ENCODE measurements at places on chromosomes 6 and 20.
A peak's percentile ranks its signal among the peaks of the same experiment; 100 is the strongest.

- H3K27ac ChIP-seq, result no peak overlapping the region
- H3K4me3 ChIP-seq, result no peak overlapping the region
- DNase-seq, result no peak
- H3K27me3 ChIP-seq, result peaks cover 6% of the 10 kb centered on the region
- no peaks in the 10 kb centered on the region for H3K4me1 ChIP-seq
Observed at GRCh38 chr6:148915810-148916209, 169.0 kb downstream of the UST start.

GRCh38 chr6:21079468-21080048, 514.0 kb upstream of the SOX4 start:
- peaks cover 5% of the 10 kb centered on the region for H3K36me3 ChIP-seq
- H3K27ac ChIP-seq, result peak overlapping the region; percentile 6
- no peaks in the 10 kb centered on the region for H3K27me3 ChIP-seq
- H3K4me3 ChIP-seq, result no peak overlapping the region
- peaks cover 5% of the 10 kb centered on the region for H3K4me1 ChIP-seq

- no peaks in the 10 kb centered on the region for H3K27me3 ChIP-seq
- no peaks in the 10 kb centered on the region for H3K4me1 ChIP-seq
- H3K36me3 ChIP-seq, result peaks cover 7% of the 10 kb centered on the region
- H3K27ac ChIP-seq, result no peak overlapping the region
Observed at GRCh38 chr6:52475307-52475706, 55.2 kb downstream of the EFHC1 start.

GRCh38 chr20:62277253-62277652, 25.5 kb upstream of the ADRM1 start:
- H3K4me1 ChIP-seq, result no peaks in the 10 kb centered on the region
- DNase-seq, result no peak
- H3K4me3 ChIP-seq, result no peak overlapping the region

- H3K27ac ChIP-seq, result no peak overlapping the region
- no peaks in the 10 kb centered on the region for H3K36me3 ChIP-seq
- DNase-seq, result no peak
- H3K27me3 ChIP-seq, result no peaks in the 10 kb centered on the region
Observed at GRCh38 chr20:55394592-55394991, 610.7 kb downstream of the CBLN4 start.

GRCh38 chr6:100846276-100846675, 34.9 kb downstream of the ASCC3 start:
- no peak overlapping the region for H3K4me3 ChIP-seq
- no peak overlapping the region for H3K27ac ChIP-seq
- peaks cover 10% of the 10 kb centered on the region for H3K4me1 ChIP-seq
- no peaks in the 10 kb centered on the region for H3K27me3 ChIP-seq
- DNase-seq, result no peak

- H3K27ac ChIP-seq, result no peak overlapping the region
- peaks cover 16% of the 10 kb centered on the region for H3K36me3 ChIP-seq
- H3K27me3 ChIP-seq, result no peaks in the 10 kb centered on the region
- no peak overlapping the region for H3K4me3 ChIP-seq
- DNase-seq, result no peak
Observed at GRCh38 chr6:69696273-69696672, 100.5 kb downstream of the LMBRD1 start.

DNA sequence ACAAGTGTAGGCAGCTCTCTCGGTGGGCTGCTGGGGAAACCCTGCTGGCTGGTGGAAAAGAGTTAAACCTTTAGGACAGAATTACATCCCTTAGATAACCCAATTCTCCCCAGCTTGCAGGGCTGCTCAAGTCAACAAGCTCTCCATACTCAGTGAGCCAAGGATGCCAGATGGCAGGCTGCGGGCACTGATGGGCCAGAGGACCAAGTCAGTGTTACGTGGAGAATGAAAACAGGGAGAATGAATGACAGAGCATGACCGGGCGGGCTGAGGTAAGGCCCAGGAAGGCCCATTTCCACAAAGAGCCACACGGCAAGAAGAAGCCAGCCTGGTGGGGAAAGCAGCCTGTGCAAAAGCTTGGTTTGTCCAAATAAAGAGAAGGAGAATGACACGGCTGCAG, 58.7 kb upstream of the CD93 start:
- H3K4me3 ChIP-seq, result no peak overlapping the region
- H3K27ac ChIP-seq, result peak overlapping the region; percentile 38
- H3K36me3 ChIP-seq, result no peaks in the 10 kb centered on the region
- no peak for DNase-seq

- H3K36me3 ChIP-seq, result no peaks in the 10 kb centered on the region
- H3K4me3 ChIP-seq, result peak overlapping the region; percentile 48
- peak; percentile 48 for DNase-seq
- peaks cover 15% of the 10 kb centered on the region for H3K4me1 ChIP-seq
- no peak overlapping the region for H3K27ac ChIP-seq
Observed at GRCh38 chr6:39792540-39793450, 619 bp downstream of the DAAM2 start.

- H3K4me3 ChIP-seq, result no peak overlapping the region
- H3K27me3 ChIP-seq, result no peaks in the 10 kb centered on the region
- no peak for DNase-seq
Observed at GRCh38 chr6:2141644-2142290, 103.6 kb downstream of the GMDS start.

DNA sequence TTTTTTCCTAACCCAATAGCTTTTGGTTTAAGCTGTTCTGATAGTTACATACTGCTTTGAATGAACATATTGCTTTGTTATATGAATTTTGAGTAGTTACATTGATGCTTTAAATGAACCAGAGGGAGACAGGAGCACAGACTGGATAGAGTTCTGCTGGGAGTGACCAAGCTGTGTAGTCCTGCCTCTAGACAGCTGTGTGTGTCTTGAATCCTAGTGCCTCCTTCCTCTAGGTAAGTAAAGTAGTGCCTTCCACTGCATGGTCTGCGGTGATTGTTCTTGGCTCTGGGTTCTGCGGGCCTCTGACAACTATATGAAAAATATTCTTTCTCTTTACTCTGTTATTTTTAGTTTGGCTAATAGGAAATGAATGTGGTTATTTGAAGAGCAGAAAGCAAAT, 46.0 kb upstream of the ADGRG6 start:
- H3K27me3 ChIP-seq, result no peaks in the 10 kb centered on the region
- no peak overlapping the region for H3K27ac ChIP-seq
- H3K4me1 ChIP-seq, result no peaks in the 10 kb centered on the region
- no peaks in the 10 kb centered on the region for H3K36me3 ChIP-seq

- no peaks in the 10 kb centered on the region for H3K27me3 ChIP-seq
- no peaks in the 10 kb centered on the region for H3K4me1 ChIP-seq
- H3K4me3 ChIP-seq, result no peak overlapping the region
- no peak for DNase-seq
- H3K36me3 ChIP-seq, result no peaks in the 10 kb centered on the region
Observed at GRCh38 chr6:91141346-91141745, 554.5 kb upstream of the MAP3K7 start.
